ENCODE measurements at places on chromosomes 1 and 21. TPM values are rescaled to one million over a fixed set of nuclear protein-coding genes. Genes with fewer than 3 reads are reported as not detected.
A peak's percentile ranks its signal among the peaks of the same experiment; 100 is the strongest.

- no peaks in the 10 kb centered on the region for H3K4me1 ChIP-seq
- no peaks in the 10 kb centered on the region for H3K27me3 ChIP-seq
- H3K36me3 ChIP-seq = no peaks in the 10 kb centered on the region
Observed at GRCh38 chr1:152585586-152585985, 5.3 kb upstream of the LCE3D start.

DNA sequence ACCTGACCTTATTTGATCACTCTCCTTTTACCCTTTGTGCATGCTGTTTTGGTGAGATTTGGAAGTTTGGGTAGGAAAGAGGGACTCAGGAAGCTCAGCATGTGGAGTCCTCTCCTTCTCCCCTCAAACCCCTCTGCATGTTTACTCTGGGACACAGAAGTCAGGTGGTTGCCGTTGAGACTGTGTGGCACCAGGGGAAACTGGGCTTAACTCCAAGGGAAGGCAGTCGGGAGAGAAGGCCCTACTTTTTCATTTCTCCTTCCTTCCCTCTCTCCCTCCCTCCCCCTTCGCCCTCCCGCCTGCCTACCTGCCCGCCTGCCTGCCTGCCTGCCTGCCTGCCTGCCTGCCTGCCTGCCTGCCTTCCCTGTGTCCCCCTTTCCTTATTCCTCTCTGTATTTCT, 34.8 kb upstream of the TTC22 start:
- H3K27me3 ChIP-seq = no peaks in the 10 kb centered on the region
- DNase-seq = no peak
- H3K4me1 ChIP-seq = no peaks in the 10 kb centered on the region
- no peaks in the 10 kb centered on the region for H3K36me3 ChIP-seq

DNA sequence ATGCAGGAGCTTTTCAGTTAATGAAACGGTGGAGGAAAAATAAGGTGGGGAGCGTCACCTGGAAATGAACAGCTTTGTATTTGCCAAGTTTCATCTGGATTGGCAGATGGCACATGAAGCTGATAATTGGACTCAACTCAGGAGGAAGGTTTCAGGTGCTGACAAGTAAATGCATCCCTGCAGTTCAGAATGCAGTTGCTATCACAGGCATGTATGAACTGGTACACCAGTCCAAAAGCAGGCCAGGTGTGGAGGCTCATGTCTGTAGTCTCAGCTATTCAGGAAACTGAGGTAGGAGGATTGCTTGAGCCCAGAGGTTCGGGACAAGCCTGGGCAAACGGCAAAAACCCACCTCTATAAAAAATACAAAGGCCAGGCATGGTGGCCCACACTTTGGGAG, 15.5 kb downstream of the DEGS1 start:
- H3K4me1 ChIP-seq = peaks cover under 1% of the 10 kb centered on the region
- H3K27me3 ChIP-seq = no peaks in the 10 kb centered on the region
- H3K27ac ChIP-seq = no peak overlapping the region
- no peak overlapping the region for H3K4me3 ChIP-seq

- H3K27me3 ChIP-seq = no peaks in the 10 kb centered on the region
- no peak for DNase-seq
- no peak overlapping the region for H3K27ac ChIP-seq
- no peaks in the 10 kb centered on the region for H3K4me1 ChIP-seq
- no peak overlapping the region for H3K4me3 ChIP-seq
Observed at GRCh38 chr1:173276922-173277800, 70.0 kb upstream of the TNFSF4 start.

GRCh38 chr1:97562081-97562480, 358.8 kb downstream of the DPYD start:
- H3K4me1 ChIP-seq = no peaks in the 10 kb centered on the region
- no peaks in the 10 kb centered on the region for H3K36me3 ChIP-seq
- DNase-seq = no peak
- no peak overlapping the region for H3K27ac ChIP-seq

GRCh38 chr1:161044535-161044907, 1.3 kb downstream of the USF1 start:
- H3K36me3 ChIP-seq = no peaks in the 10 kb centered on the region
- peak overlapping the region; percentile 91 for H3K27ac ChIP-seq
- no peak for DNase-seq
- peaks cover 8% of the 10 kb centered on the region for H3K4me1 ChIP-seq
- peak overlapping the region; percentile 77 for H3K4me3 ChIP-seq
- H3K27me3 ChIP-seq = no peaks in the 10 kb centered on the region

The KCNA2 gene
- total RNA-seq = 6.1 TPM

The CR1 gene
- total RNA-seq = 0.47 TPM

The CD1E gene
- total RNA-seq = 1.3 TPM

Measured in testis (tissue), 5 donors.